Vagina (tissue), 2 donors: ENCODE measurements at places on chromosomes 5 and 9. TPM values are rescaled to one million over a fixed set of nuclear protein-coding genes. Genes with fewer than 3 reads are reported as not detected.

Gene SLC25A2
- total RNA-seq: not detected

- no peaks in the 10 kb centered on the region for H3K4me1 ChIP-seq
- H3K27ac ChIP-seq: no peak overlapping the region
- H3K36me3 ChIP-seq: no peaks in the 10 kb centered on the region
- no peaks in the 10 kb centered on the region for H3K27me3 ChIP-seq
Measured at GRCh38 chr5:170681013-170681433, 102.5 kb upstream of the GABRP start.

- no peaks in the 10 kb centered on the region for H3K27me3 ChIP-seq
- H3K27ac ChIP-seq: no peak overlapping the region
- no peak overlapping the region for H3K4me3 ChIP-seq
- no peaks in the 10 kb centered on the region for H3K4me1 ChIP-seq
- H3K36me3 ChIP-seq: peaks cover 42% of the 10 kb centered on the region
Measured at GRCh38 chr5:151469386-151469785, 22.0 kb downstream of the SLC36A1 start.

Gene ACTBL2
- not detected for total RNA-seq

Gene ETF1
- total RNA-seq: 60.6 TPM

Gene BTNL8
- total RNA-seq: not detected

Gene CPLANE1
- 26.5 TPM for total RNA-seq

Gene NR2F1
- 97.2 TPM for total RNA-seq

Gene PCDHB14
- total RNA-seq: 4.2 TPM

GRCh38 chr5:55868846-55869245 is 17.7 kb downstream of the IL31RA start:
- H3K4me3 ChIP-seq: no peak overlapping the region
- H3K36me3 ChIP-seq: no peaks in the 10 kb centered on the region
- H3K27me3 ChIP-seq: no peaks in the 10 kb centered on the region
- H3K4me1 ChIP-seq: peaks cover 8% of the 10 kb centered on the region
- no peak overlapping the region for H3K27ac ChIP-seq

DNA sequence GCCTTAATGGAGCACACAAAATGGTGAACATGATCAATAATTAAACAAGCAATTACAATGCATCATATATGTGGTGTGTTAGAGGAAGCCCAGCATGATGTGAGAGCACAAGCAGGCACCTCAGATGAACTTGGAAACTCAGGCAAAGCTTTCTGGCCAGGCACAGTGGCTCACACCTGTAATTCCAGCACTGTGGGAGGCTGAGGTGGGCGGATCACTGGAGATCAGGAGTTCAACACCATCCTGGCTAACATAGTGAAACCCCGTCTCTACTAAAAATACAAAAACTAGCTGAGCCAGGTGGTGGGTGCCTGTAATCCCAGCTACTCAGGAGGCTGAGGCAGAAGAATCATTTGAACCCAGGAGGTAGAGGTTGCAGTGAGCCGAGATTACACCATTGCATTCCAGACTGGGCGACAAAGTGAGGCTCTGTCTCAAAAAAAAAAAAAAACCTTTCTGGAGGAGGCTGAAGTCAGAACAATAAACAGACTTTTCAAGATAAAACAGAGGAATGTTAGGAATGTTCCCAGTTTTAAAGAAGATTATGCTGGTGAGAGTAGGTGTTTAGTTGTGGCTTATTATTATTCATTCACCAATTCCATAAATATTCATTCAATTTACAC is 159.4 kb downstream of the CEMIP2 start:
- no peaks in the 10 kb centered on the region for H3K27me3 ChIP-seq
- H3K4me3 ChIP-seq: no peak overlapping the region
- H3K27ac ChIP-seq: no peak overlapping the region
- no peak for DNase-seq

DNA sequence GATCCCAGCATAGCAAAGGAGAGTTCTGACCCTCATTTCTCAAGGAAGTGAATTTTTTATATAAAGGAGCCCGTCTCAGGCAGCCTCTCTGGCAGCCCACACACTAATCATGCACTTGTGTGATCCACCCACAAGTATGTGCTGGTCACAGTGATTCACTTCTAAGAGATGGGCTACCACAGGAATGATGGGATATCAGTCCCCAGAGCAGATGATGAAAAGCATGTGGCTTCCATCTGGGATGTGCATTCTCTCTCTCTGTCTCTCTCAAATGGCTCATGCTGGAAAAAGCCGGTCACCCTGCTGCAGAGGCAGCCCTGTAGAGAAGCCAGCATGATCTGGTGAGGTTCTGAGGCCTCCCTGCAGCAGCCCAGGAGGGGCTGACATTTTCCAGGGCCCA is 74.2 kb upstream of the ADCY2 start:
- no peak overlapping the region for H3K4me3 ChIP-seq
- no peak overlapping the region for H3K27ac ChIP-seq
- no peaks in the 10 kb centered on the region for H3K36me3 ChIP-seq
- no peak for DNase-seq
- no peaks in the 10 kb centered on the region for H3K4me1 ChIP-seq

- no peak overlapping the region for H3K4me3 ChIP-seq
- no peaks in the 10 kb centered on the region for H3K36me3 ChIP-seq
Measured at GRCh38 chr9:33703430-33704102, 91.8 kb upstream of the PRSS3 start.

GRCh38 chr9:121781701-121782464 is 130.4 kb downstream of the DAB2IP start:
- DNase-seq: peak; percentile 82
- H3K4me1 ChIP-seq: no peaks in the 10 kb centered on the region
- H3K27me3 ChIP-seq: no peaks in the 10 kb centered on the region
- H3K4me3 ChIP-seq: no peak overlapping the region
- H3K27ac ChIP-seq: no peak overlapping the region

Gene PCSK1
- 1.7 TPM for total RNA-seq

Gene RNF183
- not detected for total RNA-seq

DNA sequence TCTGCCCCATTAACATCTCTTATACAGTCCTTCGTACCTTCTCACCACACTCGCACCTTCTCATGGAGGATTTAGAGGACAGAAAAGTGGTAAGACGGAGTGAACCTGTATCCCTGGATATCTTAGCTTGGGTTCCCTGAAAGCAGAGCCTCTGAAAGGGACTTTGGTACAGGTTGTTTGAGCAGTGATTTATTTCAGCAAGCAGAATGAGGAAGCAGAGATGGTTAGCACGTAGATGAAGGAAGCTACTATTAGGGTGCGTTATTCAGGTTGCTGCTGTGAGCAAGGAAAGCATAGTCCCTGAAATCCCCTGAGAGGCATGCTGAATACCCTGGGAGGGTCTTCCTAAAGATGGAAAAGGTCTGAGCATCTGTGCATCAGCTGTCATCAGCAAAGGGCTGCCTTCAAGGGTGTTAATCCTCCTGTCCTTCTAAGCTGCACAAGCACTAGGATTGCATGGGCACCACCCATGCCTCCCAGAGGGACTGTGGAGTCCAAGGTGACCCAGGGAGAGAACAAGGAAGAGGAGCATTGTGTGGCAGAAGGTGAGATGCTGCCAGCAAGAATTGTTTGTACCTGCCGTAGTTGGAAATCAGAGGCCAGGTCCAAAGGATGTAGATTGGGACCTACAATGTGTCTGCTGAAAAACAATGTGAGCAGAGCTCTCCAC is 273.7 kb downstream of the RASEF start:
- no peaks in the 10 kb centered on the region for H3K4me1 ChIP-seq
- H3K4me3 ChIP-seq: no peak overlapping the region
- no peaks in the 10 kb centered on the region for H3K36me3 ChIP-seq
- no peaks in the 10 kb centered on the region for H3K27me3 ChIP-seq
- H3K27ac ChIP-seq: no peak overlapping the region
- DNase-seq: no peak

GRCh38 chr5:134451936-134452505 is 40.3 kb upstream of the CDKN2AIPNL start:
- no peak overlapping the region for H3K4me3 ChIP-seq
- no peaks in the 10 kb centered on the region for H3K4me1 ChIP-seq
- no peaks in the 10 kb centered on the region for H3K36me3 ChIP-seq
- no peak for DNase-seq
- H3K27me3 ChIP-seq: no peaks in the 10 kb centered on the region
- no peak overlapping the region for H3K27ac ChIP-seq

- no peak overlapping the region for H3K4me3 ChIP-seq
- H3K27ac ChIP-seq: no peak overlapping the region
- H3K4me1 ChIP-seq: peaks cover 39% of the 10 kb centered on the region
- no peaks in the 10 kb centered on the region for H3K36me3 ChIP-seq
- DNase-seq: no peak
Measured at GRCh38 chr5:131628990-131629389, 6.0 kb downstream of the RAPGEF6 start.

DNA sequence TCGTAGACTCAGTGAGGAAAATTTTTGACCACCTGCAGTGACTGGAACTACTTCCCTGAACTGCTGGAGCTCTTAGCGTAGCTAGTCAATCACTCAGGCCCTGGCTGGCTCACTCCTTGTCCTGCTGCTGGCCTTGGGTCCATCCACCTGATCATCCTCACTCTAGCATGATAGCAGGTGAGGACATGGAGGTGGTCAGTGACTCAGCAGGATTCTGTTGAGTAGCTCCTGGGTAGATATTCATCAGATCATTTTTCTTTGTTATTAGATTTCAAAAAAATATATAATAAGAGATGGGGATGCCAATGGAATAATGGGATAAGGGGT is 25.0 kb upstream of the SEMA4D start:
- H3K27me3 ChIP-seq: no peaks in the 10 kb centered on the region
- no peaks in the 10 kb centered on the region for H3K36me3 ChIP-seq
- H3K27ac ChIP-seq: no peak overlapping the region

DNA sequence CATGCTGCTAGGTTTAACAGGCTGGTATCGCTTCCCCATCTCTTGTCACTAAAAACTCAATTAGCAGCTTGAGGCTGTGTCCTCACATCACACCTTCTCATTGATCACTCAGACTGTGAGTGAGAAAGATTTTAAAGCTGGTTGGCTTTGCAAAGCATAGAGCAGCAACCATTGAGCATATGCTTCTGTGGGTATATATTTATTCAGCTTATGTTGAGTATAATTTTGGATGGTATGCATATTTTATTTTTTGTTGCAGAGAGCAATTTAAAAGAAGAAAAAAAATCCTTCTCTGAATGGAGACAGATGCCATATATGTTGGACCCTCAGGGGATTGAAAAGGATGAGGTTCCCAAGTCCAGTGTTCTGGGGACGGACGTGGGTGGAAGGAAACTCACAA is 162.6 kb downstream of the TRIM32 start:
- H3K27me3 ChIP-seq: no peaks in the 10 kb centered on the region
- no peaks in the 10 kb centered on the region for H3K4me1 ChIP-seq
- DNase-seq: no peak
- no peaks in the 10 kb centered on the region for H3K36me3 ChIP-seq
- H3K27ac ChIP-seq: no peak overlapping the region
- no peak overlapping the region for H3K4me3 ChIP-seq

Gene UBE2D2
- total RNA-seq: 57.5 TPM

GRCh38 chr5:140420226-140420570 is 18.6 kb downstream of the ANKHD1 start:
- DNase-seq: no peak
- peaks cover 17% of the 10 kb centered on the region for H3K4me1 ChIP-seq
- H3K36me3 ChIP-seq: no peaks in the 10 kb centered on the region
- no peak overlapping the region for H3K4me3 ChIP-seq
- no peak overlapping the region for H3K27ac ChIP-seq

- H3K36me3 ChIP-seq: no peaks in the 10 kb centered on the region
- H3K4me3 ChIP-seq: no peak overlapping the region
- no peaks in the 10 kb centered on the region for H3K27me3 ChIP-seq
Measured at GRCh38 chr5:72114629-72115028, 7.4 kb downstream of the MAP1B start.

- no peaks in the 10 kb centered on the region for H3K27me3 ChIP-seq
- no peak for DNase-seq
- H3K36me3 ChIP-seq: peaks cover 7% of the 10 kb centered on the region
- H3K4me1 ChIP-seq: peaks cover 37% of the 10 kb centered on the region
- H3K27ac ChIP-seq: peak overlapping the region; percentile 82
Measured at GRCh38 chr9:100098046-100098886, 534 bp downstream of the ERP44 start.
